ENCODE measurements at places on chromosomes 3 and 15.

GRCh38 chr3:66082679-66083078, 44.0 kb upstream of the MAGI1 start:
- DNase-seq, result no peak

- DNase-seq, result no peak
Measured at GRCh38 chr3:186042521-186043202, 66.2 kb downstream of the ETV5 start.

- DNase-seq, result no peak
Measured at GRCh38 chr3:138801792-138802191, 32.9 kb downstream of the PIK3CB start.

- DNase-seq, result no peak
Measured at GRCh38 chr3:175233957-175234940, 375.1 kb downstream of the NAALADL2 start.

GRCh38 chr3:107212618-107213017, 164.6 kb upstream of the CCDC54 start:
- no peak for DNase-seq

GRCh38 chr3:73094129-73094528, 32.7 kb downstream of the EBLN2 start:
- no peak for DNase-seq

GRCh38 chr15:48367483-48367882, 36.3 kb downstream of the DUT start:
- no peak for DNase-seq

DNA sequence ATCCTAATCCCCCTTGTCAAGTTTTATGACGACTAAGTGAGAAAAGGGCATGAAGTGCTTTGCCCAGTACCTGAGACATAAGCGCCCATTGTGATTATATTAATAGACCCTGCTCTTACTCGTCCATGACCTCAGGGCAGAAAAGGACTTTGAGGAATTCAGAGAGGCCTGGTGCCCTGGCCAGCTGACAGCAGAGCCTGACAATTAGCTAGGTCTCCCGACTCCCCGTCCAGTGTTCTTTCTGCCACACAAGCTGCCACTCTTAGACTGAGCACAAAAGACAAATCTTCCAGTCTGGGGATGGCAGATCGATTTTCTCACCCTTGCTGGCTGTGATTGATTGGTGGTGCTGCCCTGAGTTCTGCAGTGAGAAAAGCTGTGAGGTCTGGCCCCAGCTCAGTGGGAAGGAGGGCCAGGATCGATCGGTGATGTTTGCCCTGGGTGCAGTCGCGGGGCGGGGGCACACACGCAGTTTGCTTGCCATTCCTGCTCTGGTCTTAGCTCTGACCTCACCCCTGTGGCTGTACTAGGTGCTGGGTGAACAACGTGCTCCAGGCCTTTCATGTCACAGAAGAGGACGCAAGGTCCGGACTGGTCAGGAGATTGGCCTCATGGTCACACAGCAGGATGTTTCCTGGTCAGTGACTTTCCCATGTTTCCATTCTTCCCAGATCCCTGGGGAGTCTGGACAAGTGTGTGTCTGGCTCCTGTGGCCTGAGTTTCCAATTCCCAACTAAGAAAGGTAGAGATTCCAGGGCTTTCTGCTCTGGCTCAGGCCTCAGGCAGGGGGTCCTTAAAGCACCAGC, 67.4 kb upstream of the TLE3 start:
- no peak for DNase-seq

DNA sequence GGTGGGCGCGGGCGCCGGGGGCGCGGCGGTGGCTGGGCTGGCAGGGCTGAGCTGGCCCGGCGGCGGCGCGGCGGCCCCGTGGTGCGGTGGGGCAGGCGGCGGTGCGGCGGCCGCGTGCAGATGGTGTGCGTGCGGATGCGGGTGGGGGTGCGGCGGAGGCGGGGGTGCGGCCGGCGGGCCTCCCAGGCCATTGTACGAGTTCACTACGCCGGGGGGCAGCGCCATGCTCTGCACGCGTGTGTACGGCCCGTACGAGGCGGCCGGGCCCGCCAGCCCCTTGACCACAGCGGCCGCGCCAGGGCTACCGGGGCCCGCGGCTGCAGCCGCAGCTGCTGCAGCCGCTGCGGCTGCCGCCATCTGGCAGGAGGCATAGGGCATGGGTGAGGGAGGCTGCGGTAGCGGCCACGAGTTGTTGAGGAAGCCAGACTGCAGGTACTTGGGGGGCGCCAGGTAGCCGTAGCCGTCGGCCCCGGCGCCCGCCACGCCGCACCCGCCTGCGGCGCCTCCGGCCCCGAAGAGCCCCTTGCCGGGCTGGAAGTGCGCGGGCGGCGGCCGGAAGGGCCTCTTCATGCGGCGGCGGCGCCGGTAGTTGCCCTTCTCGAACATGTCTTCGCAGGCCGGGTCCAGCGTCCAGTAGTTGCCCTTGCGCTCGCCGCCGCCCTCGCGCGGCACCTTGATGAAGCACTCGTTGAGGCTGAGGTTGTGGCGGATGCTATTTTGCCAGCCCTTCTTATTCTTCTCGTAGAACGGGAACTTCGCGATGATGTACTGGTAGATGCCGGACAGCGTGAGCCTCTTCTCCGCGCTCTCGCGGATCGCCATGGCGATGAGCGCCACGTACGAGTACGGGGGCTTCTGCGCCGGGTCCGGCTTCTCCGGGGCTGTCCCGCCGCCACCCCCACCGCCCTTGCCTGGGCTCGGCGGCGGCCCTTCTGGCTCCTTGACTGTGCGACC, 951 bp downstream of the FOXL2 start:
- DNase-seq, result peak; percentile 43

DNA sequence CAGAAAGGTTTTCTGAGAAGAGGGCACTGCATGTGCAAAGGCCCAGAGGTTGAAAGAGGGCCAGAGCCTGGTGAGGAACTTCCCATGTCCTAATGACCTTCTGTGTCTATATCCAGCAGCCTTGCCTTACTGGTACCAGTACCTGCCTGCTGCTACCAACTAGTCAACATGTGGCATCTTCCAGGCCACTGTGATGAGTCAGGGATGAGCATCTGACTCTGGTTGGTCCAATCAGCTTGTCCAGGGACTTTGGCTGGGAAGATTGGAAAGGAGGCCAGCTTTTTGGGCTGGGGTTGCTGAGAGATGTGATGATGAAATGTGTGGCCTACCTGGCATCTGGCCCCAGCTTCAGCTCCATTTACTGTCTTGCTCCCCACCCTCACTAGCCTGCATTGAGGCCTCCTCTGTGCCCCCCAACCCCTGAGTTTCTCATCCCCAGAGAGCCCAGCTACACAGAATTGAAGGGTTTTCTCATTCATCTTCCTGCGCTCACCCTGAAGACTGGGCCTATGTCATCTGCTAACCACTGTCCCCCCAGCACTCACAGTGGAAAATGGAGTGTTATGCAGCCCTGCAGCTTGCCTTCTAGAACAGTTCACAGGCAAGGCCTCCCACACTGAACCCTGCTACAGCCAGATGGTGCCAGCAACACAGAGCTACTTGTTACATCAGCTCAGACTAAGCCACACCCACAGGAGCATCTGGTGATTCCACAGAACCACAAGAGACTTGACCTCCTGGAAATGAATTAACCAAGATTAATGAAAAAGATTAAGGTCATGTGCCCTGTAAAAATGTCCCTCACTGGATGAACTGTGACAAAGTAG, 1.3 kb upstream of the TWF2 start:
- peak; percentile 83 for DNase-seq
